ENCODE measurements at places on chromosomes 7 and 10. TPM values are rescaled to one million over a fixed set of nuclear protein-coding genes. Genes with fewer than 3 reads are reported as not detected.

DNA sequence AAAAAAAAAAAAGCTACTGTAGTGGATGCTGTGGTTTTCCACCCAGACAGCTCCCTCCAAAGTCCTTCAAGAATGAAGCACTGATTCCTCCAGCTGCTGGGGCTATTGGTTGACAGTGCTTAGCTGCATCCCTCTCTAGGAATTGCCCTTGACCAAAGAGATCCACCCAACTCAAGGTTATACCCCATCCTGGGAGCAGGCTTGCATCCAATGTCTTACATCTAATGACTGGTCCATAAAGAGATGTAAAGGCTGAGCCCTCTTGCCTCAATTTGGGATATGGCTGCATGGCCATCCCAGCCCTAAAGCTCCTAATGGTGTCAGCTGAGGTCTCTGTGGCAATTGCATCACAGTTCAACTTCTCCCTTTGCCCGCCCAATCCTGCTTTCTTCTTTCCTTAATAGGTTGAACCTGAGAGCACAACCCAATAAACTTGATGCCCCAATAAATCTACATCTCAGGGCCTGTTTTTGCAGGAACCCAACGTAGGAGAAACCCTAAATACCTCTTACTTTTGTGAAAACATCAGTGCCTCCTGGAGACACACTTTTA lies 4.4 kb downstream of the GPR37 start:
- DNase-seq = no peak

GRCh38 chr7:143042159-143042789 lies 9.9 kb upstream of the OR6V1 start:
- no peak for DNase-seq

DNA sequence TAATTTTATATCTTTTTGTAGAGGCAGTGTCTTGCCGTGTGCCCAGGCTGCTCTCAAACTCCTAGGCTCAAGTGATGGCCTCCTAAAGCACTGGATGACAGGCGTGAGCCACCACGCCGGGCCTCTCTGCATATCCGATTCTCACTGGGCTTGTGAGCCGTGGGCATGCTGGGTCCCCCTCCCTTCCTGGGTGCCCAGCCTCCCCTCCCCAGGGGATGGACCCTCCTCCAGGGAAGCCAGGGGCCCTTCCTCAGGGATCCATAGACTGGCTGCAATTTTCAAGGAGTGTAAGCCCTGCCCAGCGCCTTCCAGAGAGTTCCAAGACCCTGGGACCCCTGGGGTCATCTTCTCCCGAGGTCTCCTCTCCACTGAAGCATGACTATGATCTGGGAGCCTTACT lies 23.7 kb upstream of the ELFN1 start:
- peak; percentile 45 for DNase-seq

DNA sequence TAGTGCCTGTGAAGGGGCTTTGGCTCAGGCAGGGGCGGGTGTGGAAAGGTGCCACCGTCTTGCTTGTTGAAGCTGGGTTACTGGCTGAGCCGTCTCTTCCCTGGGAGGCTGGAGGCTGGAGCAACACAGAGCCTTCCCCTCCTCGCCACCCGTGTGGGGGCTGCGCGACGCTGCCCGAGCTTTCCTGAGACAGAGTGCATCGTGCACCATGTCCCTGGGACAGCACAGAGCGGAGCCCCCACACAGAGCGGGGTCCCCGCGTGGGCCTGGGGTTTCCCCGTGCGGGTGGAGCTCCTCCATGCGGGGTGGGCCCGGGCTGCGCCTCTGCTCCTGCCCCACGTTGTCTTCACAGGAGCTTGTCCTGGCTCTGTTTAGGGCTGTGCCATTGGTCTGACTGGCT lies 69.9 kb downstream of the INPP5A start:
- DNase-seq = peak; percentile 36

GRCh38 chr10:69243817-69244216 lies 23.7 kb downstream of the HKDC1 start:
- no peak for DNase-seq

DNA sequence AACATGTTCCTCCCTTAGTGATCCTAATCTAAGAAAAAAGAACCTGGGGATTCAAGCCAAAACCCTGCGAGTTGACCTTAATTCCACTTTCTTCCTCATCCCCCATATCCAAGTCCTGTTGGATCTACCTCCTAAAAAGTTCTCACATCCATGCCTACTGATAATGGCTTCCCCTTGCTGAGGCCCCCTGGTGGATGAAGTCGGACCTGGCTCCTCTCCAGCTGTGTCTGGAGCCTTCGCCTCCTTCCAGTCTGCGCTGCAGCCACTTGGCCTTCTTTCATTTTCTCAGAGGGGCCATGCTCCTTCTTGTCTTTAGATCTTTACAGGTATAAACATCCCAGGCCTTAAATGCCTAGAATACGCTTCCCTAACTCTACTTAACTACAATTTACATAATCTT lies 8.1 kb downstream of the PDE1C start:
- DNase-seq = no peak

DNA sequence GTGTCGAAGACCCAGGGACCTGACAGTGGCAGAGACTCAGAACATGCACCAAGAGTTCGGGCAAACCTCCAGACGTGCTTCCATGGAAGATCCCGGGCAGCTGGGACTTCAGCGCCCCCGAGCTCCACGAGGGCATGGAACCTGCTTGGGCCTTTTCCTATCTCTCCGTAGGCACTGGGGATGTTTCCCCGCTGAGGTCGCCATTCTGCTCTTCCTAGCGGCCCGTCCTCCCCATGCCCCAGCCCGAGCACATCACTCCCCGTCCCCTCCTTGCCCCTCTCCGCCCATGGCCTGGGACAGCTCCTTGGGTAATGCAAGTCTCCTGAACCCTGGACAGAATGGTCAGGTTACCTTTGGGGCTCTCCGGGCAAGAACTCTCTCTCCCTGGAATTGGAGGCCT lies 32.3 kb upstream of the SHH start:
- DNase-seq = peak; percentile 31

- DNase-seq = no peak
These were observed 57.8 kb downstream of the ZMIZ1 start for GRCh38 chr10:79126351-79127080.

GRCh38 chr10:70649526-70649925 lies 22.8 kb upstream of the ADAMTS14 start:
- DNase-seq = no peak

GRCh38 chr10:102653060-102653459 lies 8.8 kb downstream of the TRIM8 start:
- no peak for DNase-seq

DNA sequence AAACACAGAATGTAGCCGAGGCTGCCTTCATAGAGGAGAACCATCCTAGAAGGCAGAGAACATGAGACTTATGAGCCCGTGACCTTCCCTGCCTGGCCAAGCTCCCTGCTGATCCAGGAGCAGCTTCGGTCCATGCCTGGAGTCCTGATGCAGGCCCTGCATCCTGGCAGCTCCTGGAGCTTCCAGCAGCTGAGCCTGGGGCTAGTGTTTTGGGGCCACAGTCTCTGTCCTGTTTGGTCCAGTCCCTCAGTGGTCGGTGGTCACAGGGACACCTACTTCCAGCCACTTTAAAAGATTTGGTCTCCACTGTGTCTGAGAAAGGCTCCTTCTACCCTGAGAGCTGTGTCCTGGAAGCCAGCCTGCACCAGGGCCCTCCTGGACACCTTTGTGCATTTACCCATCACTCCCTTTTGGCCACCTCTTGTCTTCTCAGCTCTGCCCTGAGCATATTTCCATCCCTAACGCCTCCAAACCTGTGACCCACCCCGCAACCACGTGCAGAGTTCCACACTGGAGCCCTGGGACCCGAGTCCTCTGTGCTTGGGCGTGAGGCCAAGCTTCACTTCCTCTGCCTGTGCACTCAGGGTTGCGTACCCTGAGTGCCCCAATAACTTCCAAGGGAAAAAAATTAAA lies 315.2 kb upstream of the ZNF32 start:
- DNase-seq = no peak

GRCh38 chr10:15627617-15628196 lies 92.0 kb downstream of the ITGA8 start:
- no peak for DNase-seq

DNA sequence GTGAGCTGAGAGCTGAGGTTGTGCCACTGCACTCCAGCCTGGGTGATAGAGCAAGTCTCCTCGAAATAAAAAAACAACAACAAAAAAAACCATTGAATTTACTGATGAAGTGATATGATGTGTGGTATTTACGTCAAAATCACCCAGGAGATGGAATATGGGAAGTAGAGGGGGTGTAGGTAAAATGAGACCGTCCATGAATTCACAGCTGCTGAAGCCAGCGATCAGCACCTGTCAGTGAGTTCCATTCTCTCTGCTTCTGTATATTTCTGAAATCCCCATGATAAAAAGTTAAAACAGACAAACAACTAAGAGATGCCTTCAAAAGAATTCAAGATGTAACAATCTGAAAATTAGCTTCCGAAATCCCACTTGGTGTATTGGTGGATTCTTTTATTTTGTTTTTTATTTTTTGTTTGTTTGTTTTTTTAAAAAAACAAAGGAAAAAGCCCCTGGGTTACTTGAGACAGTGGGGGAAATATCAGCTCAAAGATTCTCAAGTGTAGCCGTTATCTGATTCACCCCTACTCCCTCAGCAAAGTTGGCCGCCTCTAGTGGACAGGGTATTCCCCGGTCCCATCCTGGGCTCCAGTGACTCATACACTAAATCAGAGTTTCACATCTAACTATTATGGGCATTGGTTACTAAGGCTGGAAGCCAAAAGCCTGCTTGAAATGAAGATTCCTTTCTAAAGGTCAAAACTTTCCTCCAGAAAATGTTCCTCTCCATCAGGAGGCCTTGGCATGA lies 76.4 kb downstream of the MAP3K8 start:
- no peak for DNase-seq

GRCh38 chr10:68333440-68334431 lies 1.0 kb upstream of the PBLD start:
- DNase-seq = no peak

TAC1 gene
- total RNA-seq = not detected

MYH16 gene
- total RNA-seq = not detected

TFEC gene
- total RNA-seq = 5.4 TPM

CDH23 gene
- 19.7 TPM for total RNA-seq

DUSP5 gene
- total RNA-seq = 2.3 TPM

AMPH gene
- 0.62 TPM for total RNA-seq

SPDYE9 gene
- total RNA-seq = not detected

KCNH2 gene
- total RNA-seq = 0.11 TPM

PNLIPRP1 gene
- not detected for total RNA-seq

ANXA8 gene
- total RNA-seq = 0.38 TPM

EPDR1 gene
- 9.6 TPM for total RNA-seq
